ENCODE measurements at places on chromosomes 11 and 22.

GRCh38 chr22:20673295-20674195 is 100.4 kb upstream of the SERPIND1 start:
- no peak for DNase-seq

DNA sequence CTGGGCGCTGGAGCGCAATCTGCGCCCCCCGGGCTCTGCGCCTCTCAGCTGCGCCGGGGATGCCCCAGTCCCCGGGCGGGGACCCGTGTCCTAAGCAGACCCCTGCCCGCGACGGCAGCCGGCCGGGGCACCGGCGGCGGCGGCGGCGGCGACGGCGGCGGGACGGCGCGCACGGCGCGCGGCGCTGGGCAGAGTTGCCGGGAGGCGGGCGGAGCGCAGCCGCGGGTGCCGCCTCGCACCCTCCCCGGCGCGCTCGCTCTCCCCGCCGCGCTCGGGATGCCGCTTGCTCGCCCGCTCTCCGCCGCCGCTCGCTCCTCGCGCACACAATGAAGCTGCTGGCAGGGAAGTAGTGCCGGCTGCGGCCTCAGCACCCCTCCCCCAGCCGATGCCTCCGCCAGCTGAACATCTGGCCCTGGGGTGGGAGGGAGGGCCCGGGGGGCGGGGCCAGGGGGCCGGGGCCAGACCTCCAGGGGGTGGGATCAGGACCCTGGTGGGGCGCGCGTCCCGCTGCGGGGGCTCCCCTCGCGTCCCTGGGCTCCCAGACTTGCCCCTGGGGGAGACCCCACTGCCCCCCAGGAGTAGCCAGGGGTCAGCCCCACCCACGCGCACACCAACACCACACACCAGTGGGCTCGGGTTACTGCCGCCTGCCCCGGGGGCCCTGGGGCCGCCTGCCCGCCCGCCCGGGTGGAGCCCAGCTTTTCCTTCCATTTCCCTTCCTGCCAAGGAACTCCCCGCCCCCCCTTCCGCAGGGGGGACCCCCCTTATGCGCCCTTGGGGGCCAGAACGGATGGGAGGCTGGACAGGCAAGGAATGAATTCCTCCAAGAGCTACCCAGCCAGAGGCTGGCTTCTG is at the start of gene RCOR2:
TSS of gene RCOR2 (minus strand) at position 328 of the 855 bp plus-strand sequence. CDS start 708 bp downstream, outside the sequence.
- peak; percentile 79 for DNase-seq

DNA sequence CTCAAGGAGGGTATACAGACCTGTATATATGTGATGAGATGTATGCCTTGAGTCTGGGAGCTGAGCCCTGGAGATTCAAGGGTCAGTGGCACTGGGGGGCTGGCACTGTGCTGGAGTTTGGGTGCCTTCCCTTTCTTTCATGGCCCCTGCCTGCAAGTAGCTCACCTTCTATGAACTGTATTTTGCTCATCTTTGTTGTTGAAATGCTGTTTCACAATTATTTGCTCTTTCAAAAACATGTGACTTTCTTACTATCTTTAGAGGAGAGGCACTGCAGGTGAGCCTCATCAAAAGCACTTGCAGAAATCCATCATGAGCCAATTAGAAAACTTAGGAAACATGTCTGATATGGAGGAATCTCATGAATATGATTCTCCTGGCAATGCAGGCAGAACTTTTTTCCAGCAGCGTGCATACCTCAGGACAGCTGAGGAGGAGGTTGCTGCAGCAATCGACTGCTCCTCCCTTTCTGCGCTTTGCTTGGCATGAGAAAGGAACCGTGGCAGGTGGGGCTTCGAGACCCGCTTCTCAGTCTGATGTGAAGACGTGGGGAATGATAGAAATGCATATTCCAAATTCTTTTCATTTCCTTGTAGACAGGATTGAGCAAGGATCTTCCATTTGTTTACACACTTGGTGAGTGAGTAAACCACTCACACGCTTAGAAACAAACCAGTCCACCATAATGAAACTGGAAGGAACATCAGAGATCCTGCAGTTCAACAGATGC is 178.4 kb upstream of the E2F8 start:
- DNase-seq: no peak

GRCh38 chr11:71305451-71306125 is 53.2 kb upstream of the SHANK2 start:
- no peak for DNase-seq

- DNase-seq: no peak
These were observed 349.7 kb upstream of the MPPED2 start for GRCh38 chr11:30935861-30936260.

DNA sequence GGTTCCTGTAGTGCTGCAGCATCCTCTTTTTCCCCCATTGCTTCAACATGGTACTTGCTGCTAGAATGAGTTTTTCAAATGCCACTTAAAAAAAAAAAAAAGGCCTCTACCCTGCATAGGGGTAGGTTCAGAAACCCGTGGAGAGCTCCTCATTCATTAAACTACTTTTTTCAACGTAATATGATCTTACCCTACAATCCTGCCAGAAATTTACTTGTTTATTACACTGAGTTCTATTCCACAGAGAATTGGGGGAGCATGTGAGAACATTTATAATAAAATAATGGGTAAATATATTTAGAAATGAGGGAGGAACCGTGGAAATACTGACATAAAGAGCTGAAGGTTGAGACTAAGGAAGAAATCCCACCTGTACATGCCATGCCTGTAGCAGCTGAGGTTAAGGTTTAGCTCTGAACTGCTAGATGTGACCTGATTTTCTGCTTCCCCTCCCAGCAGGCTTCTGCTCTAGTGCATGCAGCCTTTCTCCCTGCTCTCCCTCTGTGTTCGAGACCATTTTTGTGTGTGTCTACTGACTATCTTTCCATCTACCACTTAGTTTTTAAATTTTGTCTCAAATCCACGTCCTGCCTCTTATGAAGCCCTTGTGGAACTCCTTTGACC is 225.7 kb downstream of the DDX10 start:
- DNase-seq: no peak

DNA sequence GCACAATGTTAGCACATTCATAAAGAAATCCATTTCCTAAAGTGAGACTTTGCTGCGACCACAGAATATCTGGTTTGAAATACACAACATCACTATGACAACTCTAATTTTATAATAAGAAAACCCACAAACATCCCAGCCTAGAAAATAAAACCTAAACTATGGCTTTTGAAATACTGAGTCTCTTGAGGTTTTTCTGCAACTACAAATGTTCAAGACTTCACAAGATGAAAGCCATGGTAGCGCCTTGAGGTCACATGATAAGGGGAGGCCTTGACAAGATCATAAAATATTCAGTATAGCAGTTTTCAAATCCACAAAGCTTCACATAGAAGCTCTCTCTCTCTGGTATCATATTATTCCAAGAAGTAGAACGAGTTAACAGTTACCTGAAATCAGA is 126.8 kb downstream of the MPPED2 start:
- DNase-seq: no peak

DNA sequence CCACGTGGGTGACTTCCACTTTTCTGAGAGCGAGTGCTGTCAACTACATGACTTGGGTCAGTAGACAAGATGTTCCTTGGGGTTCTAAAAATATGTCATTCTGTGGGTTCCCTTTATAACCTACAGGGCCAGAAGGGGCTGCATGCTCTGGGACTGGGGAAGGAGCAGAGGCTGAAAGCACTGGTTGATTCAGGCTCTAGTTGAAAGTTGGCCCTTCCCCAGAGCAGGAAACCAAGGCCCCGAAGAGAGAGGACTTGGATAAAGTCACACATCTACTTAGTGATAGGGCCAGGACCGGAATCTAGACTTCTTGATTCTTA is 9.9 kb downstream of the ADAMTS15 start:
- DNase-seq: no peak

DNA sequence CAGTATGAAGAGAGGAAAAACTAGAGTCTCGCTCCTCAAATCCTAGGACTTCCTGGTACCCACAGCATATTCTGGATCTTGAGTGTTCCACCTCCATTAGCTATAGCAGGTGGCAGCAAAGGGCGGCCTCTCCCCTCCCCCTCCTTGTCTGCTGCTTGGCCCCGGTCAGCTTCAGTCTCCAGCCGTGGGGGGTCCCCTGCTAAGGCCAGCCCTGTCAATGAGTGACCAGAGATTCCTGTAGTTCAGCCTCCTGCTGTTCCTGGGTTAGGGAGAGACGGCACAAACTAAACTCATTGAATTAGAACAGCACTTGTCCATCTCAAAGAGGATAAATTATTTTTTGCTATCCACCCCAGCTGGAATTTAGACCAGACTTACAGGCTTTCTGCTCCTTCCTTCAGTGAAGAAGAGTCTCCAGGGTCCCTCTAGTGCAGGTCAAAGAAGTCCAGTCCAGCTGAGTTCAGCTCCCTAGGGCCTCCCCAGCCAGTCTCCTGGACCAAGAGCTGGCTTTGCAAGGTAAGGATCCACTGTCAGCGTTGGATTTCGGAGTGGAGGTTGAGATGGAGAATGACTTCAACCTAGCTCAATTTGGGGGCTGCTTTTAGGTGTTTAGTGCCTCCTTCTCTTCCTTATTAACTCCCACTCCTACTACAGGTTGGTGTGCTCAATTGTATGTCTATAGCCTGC is 1.1 kb upstream of the PHLDB1 start:
- DNase-seq: no peak

GRCh38 chr11:17629113-17629512 is 82.1 kb downstream of the OTOG start:
- no peak for DNase-seq

DNA sequence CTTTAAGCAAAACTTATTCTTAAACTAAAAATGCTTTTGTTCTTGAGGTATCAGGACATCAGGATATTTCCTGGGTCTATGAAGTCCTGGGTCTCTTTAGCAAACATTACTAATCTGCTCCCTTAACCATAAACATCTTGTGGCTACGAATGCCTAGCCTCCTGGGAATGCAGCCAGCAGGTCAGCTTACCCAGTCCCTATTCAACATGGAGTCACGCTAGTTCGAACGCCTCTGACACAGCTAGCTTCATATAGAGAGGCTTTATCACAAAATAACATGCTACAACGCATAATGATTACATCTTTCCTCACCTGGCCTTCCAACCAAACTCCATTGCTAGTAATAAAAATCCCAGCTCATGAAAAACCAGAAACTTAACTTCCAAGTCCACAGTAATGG is 17.5 kb upstream of the FIBIN start:
- DNase-seq: no peak

DNA sequence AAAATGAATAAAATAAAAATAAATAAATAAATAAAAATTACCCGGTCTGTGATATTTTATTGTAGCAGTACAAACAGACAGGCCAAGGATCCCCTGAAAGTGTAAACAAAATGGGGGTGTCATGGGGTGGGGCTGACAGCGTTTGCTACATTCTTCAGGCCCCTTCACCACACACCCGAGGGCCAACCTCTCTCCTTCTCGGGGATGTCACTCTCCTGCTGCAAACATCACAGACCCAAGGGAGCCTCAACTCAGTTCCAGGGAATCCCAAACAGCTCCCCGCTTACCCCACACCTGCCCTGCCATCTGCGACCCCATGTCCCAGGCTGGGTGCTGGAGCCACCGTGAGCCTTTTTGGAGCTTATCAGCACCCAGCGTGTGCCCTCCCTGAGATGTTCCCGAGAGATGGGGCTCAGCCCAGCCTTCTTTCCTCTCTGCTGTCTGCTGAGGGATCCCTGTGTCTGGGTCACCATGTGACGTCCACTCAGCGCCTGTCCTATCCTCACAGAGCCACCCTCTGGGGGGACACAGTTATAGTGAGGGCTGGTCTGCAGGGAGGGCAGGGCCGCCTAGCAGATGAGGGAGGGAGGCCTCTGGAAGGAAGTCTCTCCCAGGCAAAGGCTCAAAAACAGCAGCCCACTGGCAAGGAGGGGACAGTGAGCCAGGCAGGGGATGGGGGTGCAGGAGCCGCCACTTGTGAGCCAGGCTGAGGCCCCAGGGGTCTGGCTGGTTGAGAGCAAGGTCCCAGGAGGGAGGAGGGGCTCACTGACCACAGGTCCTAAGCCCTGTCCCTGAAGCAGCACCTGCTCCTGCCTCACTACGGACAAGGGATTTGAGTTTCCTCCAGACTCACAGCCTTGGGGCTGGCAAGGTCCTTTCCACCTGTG is 1041.6 kb downstream of the BRD1 start:
- DNase-seq: no peak

DNA sequence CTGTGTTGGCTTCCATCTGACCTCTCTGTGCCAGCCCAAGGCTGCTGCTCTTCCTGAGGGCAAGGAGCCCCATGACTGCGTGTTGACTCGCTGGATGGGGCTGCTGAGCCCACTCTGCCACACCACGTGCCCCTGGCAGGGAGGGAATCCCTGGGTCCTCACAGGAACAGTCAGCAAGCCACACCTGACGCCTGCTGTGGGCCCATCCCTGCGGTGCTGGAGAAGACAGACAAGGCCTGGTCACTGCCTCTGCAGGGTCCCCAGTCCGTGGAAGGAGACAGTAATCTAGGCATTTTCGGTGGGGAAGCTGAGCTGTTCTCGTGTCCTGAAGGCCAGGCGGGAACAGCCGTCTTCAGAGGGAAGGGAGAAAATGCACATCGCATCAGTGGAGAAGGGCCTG is 10.6 kb upstream of the PPP6R3 start:
- no peak for DNase-seq

GRCh38 chr22:27750584-27751265 is 50.8 kb downstream of the MN1 start:
- no peak for DNase-seq

GRCh38 chr11:10381736-10382135 is 73.3 kb upstream of the AMPD3 start:
- DNase-seq: no peak

Data from KBM-7 (cell line).